Stimulated activated naive CD4-positive, alpha-beta T cell (primary cell): ENCODE measurements at places on chromosomes 16 and 17.
A peak's percentile ranks its signal among the peaks of the same experiment; 100 is the strongest.

- DNase-seq = no peak
Measured at GRCh38 chr16:31008149-31008548, 2.3 kb downstream of the STX1B start.

DNA sequence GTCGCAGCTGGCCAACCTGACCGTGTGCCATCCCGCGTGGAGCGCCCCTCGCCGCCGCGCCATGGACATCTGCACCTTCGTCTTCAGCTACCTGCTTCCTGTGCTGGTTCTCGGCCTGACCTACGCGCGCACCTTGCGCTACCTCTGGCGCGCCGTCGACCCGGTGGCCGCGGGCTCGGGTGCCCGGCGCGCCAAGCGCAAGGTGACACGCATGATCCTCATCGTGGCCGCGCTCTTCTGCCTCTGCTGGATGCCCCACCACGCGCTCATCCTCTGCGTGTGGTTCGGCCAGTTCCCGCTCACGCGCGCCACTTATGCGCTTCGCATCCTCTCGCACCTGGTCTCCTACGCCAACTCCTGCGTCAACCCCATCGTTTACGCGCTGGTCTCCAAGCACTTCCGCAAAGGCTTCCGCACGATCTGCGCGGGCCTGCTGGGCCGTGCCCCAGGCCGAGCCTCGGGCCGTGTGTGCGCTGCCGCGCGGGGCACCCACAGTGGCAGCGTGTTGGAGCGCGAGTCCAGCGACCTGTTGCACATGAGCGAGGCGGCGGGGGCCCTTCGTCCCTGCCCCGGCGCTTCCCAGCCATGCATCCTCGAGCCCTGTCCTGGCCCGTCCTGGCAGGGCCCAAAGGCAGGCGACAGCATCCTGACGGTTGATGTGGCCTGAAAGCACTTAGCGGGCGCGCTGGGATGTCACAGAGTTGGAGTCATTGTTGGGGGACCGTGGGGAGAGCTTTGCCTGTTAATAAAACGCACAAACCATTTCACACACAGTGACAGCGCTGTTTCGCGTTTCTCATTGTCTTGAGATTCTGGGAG, 2.0 kb upstream of the ZACN start:
- peak; percentile 74 for DNase-seq

DNA sequence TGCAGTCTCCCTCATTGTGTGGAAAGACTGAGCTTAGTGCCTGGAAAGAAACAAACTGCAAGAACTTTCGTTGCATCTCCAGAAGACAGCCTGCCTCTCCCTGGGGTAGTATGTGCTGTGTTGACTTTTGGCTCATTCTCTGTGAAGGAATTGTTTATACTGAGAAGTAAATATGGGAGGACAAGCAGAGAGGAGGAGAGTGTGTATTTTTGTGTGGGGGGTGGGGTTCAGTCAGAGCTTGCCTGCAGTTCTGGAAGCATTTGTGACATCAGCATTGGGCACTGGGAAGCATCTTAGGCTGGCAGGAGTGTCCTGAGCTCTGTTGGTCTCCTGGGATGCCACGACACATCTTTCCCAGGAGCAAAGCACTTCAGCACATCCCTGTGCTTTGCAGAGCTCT, 147.9 kb downstream of the HS3ST3B1 start:
- no peak for DNase-seq

DNA sequence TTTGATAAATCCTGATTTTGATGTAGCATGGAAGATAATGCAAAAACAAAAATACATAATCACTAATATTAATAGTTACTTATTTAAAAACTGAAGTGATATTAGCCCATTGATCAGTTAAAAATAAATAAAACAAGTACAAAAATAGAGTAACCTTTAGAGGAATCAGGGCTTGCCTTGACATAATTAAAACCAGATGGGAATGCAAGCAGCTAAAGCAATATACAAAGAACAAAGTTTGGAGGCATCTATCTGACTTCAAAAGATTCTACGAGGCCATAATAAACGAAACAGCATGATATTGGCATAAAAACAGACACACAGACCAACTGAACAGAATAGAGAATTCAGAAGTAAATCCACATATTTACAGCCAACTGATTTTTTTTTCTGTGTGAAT, 15.0 kb upstream of the HEATR3 start:
- no peak for DNase-seq

GRCh38 chr17:17063546-17064122, 21.4 kb downstream of the MPRIP start:
- no peak for DNase-seq
